Kidney (tissue), 22 donors: ENCODE measurements at places on chromosomes 2 and 18.

DNA sequence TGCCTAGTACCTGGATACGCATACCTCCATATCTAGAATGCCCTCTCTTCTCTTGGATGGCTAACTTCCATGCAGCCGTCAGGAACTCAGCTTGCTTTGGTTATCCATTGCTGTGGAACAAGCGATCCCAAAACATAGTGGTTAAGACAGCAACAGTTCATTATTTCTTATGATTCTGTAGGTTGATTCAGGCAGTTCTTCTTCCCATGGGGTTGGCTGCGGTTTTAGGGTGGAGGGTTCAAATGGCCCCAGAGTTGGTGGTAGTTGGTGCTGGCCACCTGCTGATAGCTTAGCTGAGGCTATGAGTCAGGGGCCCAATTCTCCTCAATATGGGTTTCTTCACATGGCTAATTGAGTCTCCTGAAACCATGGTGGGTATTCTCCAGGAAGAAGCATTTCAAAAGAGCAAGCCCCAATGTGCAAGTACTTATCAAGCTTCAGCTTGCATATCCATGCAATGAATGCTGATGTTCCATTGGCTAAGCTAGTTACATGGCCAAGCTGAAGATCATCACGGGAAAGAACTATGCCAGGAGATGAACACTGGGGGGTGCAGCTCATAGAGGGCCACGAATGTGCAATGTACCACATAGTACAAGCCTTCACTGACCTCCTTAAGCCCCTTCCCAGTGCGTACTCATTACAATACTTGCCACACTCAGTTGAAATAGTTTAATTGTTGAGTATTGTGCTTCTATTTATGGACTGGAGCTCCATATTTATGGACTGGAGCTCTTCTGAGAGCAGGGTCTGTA is 10.0 kb upstream of the RHOB start:
- no peak for DNase-seq

DNA sequence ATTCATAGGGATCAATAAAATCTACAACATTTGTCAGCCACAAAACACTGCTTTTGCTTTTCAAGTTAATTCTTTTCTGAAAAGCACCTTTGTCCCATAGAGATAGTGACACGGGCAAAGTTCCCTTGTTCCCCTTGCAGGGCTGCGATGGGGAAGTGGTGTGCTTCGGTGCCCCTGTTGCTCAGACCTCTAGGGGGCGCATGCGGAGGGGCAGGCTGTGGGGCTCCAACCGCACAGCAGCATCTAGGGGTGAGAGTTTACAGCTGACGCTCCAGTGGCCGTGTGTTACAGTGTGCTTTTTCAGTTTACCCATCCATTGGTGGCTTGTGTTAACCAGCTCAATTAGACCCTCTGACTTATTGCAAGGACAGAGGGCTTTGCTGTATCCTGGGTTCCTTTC is 1432.2 kb upstream of the ACVR2A start:
- DNase-seq: no peak

GRCh38 chr2:122368576-122369243 is 613.3 kb downstream of the TSN start:
- no peak for DNase-seq

- DNase-seq: no peak
Measured at GRCh38 chr18:25449046-25449445, 97.1 kb upstream of the ZNF521 start.

DNA sequence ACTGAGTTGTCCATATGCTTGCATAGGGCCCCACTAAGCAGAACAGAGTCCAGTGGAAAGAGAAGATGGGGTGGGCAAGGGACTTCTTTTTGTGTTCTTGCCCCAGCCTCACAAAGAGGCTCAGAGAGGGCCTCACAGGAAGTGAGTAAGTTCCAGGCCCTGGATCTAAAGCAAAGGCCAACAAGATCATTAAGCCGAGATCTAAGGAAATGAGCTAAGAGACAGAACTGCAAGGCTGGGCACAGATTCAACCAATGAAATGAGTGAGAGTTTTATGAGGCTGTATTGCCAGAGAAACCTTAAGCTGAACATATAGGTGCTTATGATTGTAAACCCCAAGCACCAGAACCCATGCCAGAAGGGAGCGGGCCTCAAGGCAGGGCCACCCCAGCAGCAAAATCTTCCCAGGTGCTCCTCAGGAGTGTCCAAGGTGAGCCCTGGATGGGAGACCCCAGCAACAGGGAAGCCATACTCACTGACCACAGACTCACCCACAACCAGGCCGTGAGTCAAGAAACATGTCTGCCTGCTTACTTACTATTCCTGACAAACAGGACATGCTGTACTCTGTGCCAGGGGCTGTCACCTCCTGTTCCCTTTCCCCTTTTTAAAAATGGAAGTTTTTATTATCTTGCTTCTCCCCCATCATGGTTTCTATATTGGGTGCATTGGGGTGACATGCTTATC is 40.2 kb downstream of the SLC14A1 start:
- no peak for DNase-seq

GRCh38 chr18:36467614-36468013 is 170.1 kb downstream of the FHOD3 start:
- no peak for DNase-seq

DNA sequence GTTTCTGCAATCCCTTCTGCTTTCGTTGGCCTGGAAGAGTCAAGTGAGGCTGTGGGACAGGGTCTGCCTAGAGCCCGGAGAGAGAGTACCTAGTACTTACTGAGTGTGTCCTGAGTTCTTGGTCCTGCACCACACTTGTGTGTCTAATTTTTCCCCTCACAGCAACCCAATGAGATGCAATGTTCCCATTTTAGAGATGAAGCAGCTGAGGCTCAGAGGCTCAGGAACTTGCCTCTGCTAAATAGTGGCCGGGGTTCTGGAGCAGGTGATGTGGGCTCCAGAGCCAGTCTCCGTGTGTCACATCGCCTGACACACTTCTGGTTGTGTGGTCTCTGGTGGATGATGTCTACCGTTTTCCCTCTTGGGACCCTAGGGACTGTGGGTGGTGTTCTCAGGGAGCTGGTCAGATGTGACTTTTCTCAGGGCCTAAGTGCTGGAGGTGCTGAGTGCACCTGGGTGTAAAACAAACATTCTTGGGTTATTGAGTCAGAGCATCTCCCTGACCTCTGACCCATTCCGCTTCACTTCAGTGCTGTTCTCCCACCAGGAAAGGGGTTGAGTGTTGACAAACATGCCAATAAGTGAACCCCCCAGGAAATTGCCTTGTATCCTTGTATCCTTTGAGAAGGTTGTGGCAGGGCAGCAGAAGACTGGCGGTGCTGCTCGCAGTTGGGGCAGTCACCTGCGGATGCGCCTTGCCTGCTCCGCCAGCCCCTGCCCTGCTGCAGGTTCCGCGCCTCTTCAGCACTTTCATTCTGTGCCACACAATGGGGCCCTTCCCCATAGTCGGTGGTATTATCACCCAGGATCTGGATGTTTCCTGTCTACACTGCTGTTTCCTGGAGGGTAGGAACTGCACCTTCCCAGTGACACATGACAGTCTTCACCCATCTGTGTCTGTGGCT is 32.1 kb downstream of the HK2 start:
- DNase-seq: no peak

DNA sequence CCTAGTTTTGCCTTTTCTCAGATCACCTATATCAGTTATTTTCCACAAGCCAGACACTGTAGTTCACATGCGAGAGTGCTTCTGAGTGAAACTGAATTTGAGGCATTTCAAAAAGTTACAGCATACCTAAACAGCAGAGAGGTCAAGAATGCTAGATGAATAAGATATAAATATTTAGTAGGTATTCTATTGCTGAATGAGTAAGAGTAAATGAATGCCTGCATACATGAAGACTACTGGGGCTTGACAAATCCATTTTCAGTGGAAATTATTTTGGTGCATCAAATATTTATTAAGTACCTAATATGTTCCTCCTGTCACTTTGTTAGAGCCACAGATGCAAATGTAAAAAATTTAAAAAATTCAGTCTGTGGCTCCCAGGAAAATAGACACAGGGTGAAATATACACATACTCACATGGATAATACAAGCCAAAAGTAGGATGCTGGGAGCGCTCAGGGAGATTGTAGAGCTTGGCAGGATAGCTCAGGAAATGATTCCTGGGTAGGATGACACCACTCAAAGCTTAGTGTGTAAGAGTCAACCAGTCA is 27.6 kb upstream of the CDC42EP3 start:
- DNase-seq: no peak

GRCh38 chr2:172080641-172081220 is 4.6 kb upstream of the DLX1 start:
- DNase-seq: no peak

DNA sequence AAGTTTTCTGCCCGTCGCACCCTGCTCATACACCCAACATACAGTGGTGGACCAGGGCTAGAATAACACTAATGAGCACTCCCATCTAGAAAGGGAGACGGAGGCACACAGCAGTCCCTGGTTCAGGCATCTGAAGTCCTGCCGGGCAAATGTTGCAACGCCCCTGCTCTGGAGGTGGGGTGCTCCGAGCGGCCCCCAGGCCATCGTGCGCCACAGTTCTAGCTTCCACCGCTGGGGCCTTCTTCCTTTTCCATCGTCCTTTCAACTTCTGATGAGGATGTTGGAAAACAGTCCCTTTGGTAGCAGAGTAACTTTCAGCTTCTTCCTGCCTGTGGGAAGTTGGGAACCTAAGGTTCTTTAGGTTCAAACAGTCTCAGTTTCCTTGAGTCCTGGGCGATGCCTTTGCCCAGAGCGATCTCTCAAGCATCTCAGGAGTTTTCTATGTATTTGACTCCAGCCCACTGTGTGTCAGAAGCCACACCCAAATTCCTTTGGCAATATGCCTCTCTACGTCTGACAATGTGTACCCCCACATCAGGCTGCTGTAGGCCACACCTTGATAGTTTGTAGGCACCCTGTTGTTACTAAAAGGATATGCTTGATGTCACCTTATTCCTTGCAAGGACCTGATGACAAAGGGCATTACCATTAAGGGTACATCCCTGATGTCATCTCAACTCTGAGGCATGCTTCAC is 258.8 kb downstream of the GLI2 start:
- DNase-seq: no peak

GRCh38 chr2:160405077-160405867 is 88.3 kb downstream of the RBMS1 start:
- DNase-seq: no peak

- DNase-seq: no peak
Measured at GRCh38 chr2:175015340-175015739, 10.2 kb upstream of the CHN1 start.

DNA sequence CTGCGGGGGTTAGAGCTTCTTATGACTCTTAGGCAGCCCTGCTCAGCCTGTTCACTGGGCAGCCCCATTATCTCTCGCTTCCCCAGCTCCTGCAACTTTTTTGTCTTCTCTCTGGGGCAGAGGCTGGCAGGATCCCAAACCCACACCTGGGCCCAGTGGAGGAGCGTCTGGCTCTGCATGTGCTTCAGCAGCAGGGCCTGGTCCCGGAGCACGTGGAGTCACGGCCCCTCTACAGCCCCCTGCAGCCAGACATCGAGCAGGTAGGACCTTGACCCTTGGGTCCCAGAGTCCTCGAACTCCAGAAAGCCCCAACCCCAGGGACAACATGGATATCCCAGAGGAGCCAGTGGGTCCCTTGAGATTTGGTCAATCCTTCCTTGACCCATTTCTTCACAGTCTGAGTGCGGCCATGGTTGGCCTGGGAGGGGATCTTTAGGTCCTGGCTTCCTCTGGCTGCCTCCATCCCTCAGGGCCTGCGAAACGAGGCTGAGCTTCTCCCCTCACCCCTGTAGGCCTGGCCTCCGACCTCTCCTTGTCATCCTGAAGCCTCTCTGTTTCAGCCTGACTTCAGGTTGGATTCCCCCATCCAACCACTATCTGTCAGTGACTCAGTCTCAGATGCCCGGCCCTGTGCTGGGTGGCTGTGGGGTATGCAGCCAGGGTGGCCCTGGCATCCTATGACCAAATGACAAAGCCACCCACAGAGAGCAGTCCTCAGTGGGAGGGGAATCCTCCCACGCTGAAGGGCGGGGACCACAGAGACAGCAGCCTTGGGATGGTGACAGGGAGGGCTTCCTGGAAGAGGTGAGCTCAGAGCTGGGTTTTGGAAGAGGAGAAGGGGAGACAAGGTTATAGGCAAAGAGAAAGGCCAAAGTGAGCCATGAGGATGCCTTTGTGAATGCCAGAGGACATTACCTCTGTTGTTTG is 214.2 kb downstream of the DYSF start:
- DNase-seq: peak; percentile 27

GRCh38 chr18:76589866-76590265 is 94.8 kb upstream of the ZNF516 start:
- DNase-seq: no peak

DNA sequence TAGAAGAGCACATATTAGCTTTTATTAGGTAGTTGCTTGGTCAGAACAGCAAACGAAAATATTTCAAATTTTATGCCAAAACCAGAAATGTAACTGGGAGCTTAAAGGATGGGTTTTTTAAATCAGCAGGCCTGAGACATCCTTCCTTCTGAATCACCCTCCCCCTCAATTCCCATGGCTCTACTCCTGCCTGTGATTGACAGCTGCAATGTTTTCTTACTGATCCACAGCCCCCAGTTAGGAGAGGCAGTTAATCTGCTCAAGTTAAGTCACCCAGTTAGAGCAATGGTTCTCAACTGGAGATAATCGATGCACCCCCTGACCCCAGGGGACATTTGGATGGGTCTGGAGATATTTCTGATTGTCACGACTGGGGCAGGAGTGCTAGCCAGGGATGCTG is 24.9 kb downstream of the KCTD18 start:
- no peak for DNase-seq

DNA sequence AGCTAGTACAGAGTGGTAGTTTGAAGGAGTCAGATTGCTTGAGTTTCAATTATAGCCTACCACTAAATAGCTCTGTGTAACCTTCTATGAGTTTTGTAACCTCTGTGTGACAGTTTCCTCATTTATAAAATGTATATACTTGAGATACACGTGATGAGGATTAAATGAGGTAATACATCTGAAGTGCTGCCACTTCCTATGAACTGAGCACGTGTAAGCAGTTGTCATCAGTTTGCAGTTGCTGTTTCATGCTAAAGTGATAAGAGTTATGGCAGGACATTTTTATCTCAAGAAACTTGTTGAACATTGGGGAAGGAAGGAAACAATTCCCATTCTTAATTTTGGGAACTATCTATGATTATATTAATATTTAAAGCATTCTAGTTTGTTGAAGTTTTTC is 38.5 kb downstream of the CARF start:
- DNase-seq: no peak

GRCh38 chr18:57789090-57789489 is 14.0 kb downstream of the ATP8B1 start:
- DNase-seq: no peak

DNA sequence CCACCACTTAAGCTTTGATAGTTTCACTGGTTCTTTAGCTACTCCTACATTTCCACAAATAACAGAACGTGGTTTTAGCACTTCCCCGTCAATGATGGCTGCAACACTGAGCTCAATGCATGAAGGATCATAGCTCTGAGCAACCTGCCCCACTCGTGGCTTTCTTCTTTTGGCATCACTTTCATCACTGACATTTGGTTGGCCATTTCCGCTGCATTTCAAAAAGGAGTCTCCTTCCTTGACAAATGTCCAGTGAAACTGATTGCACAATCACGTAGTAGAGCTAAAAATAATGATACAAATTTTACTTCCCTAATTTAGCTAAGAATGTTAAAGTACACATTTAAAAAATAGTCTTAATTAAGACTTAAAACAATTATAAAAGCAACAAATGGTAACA is 205.2 kb upstream of the HDAC4 start:
- no peak for DNase-seq

- DNase-seq: no peak
Measured at GRCh38 chr18:74532511-74533025, 1.7 kb upstream of the CNDP1 start.

- DNase-seq: no peak
Measured at GRCh38 chr18:35409911-35410310, 32.8 kb upstream of the ZNF396 start.
